ENCODE measurements at places on chromosomes 3 and 15. TPM values are rescaled to one million over a fixed set of nuclear protein-coding genes. Genes with fewer than 3 reads are reported as not detected.

- no peak for DNase-seq
These were observed 186.7 kb downstream of the NLGN1 start for GRCh38 chr3:173584093-173584837.

GRCh38 chr3:154334973-154335420 lies 10.7 kb upstream of the DHX36 start:
- no peak for DNase-seq

The VPS8 gene
- total RNA-seq, result 57.1 TPM

The DAZL gene
- total RNA-seq, result not detected

The AEN gene
- 19.2 TPM for total RNA-seq

All from gastrocnemius medialis (tissue), 4 donors.